ENCODE measurements at places on chromosomes 12 and 14.

- DNase-seq: no peak
Measured at GRCh38 chr12:11653215-11653753, 3.8 kb downstream of the ETV6 start.

DNA sequence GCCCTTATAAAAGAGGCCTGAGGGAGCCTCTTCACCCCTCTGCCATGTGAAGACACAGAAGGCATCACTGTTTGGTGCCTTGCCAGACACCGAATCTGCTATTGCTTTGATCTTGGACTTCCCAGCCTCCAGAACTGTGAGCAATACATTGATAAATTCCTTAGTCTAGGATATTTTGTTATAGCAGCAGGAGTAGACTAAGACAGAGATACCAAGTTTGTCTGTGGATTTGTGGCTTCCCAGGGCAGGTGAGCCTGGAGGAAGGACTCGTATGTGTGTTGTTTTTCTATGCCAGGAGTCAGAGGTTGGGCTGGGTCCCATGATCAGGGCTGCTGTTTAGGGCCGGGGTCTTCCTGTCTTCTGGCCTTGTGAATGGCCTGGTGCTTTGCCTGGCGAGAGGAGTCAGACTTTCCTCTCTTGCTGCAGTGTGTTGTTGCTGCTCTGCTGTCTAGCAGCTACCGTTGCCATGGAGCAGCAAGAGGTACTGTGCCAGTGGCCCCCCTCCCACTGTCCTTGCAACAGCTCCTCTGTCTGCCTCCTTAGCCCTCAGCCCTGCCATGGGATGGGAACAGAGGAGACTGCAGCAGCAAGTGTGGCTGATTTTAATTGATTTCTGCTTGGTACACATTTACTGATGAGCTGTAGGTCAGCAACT lies 111.2 kb downstream of the CHST11 start:
- DNase-seq: no peak

GRCh38 chr14:92039063-92039718 lies 668 bp downstream of the TRIP11 start:
- peak; percentile 69 for DNase-seq

- DNase-seq: peak; percentile 52
Measured at GRCh38 chr12:27424631-27425230, 21.8 kb upstream of the SMCO2 start.

DNA sequence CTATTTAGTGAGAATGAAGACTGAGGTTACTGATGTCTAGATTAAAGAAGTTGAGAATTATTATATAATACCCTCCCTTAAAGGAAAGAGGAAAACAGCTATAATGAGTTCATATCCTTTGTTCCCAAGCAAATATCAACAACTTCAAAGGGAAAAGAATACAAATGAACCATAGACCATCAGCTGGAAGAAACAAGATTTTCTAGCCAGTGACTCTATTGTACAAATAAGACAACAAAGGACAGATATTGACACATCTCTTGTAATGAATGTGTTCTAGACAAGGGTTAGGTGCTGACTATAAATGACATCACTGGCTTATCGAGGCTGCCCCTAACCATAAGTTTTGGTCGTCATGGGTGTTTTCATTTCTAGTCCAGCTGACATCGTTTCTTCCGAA lies 48.2 kb downstream of the SLC38A4 start:
- DNase-seq: no peak

DNA sequence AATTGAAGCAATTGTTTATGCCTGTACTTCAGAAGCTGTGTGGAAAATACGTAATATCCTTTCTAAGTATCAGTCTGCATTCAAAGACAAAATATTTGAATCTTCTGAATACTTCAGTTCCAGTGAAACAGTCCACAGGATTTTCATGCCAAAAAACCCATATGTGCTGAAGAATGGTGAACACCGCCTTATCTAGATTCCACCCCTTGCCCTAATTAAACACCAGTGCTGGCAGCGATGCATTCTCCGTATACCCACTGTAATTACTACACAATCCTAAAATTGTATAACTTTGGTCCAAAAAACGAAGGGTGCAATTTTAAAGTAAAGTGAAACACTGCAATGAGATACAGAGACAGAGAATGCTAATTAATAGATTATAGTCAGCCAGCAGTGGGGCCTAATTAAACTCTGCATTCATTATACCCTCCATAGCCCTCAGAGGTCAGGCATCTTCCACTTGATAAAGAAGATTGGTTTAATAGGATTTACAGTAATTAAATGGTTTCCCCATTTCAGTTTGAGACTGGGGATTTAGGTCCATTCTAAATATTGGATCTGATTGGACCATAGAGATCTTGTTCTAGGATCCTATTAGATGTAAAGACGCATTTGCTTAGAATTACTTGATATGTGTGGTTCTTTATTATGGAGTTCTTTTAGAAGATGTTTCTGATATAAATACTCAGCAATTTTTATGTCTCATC lies 43.9 kb downstream of the ERC1 start:
- peak; percentile 52 for DNase-seq

- DNase-seq: peak; percentile 68
Measured at GRCh38 chr14:72948481-72949138, 22.3 kb downstream of the DCAF4 start.

GRCh38 chr14:102830474-102831045 lies 53.3 kb downstream of the TRAF3 start:
- no peak for DNase-seq

GRCh38 chr14:73935666-73936065 lies 14.2 kb downstream of the FAM161B start:
- peak; percentile 51 for DNase-seq

- no peak for DNase-seq
Measured at GRCh38 chr12:124581307-124582107, 14.1 kb upstream of the NCOR2 start.

GRCh38 chr12:124136796-124137195 lies 158.1 kb upstream of the RFLNA start:
- no peak for DNase-seq

DNA sequence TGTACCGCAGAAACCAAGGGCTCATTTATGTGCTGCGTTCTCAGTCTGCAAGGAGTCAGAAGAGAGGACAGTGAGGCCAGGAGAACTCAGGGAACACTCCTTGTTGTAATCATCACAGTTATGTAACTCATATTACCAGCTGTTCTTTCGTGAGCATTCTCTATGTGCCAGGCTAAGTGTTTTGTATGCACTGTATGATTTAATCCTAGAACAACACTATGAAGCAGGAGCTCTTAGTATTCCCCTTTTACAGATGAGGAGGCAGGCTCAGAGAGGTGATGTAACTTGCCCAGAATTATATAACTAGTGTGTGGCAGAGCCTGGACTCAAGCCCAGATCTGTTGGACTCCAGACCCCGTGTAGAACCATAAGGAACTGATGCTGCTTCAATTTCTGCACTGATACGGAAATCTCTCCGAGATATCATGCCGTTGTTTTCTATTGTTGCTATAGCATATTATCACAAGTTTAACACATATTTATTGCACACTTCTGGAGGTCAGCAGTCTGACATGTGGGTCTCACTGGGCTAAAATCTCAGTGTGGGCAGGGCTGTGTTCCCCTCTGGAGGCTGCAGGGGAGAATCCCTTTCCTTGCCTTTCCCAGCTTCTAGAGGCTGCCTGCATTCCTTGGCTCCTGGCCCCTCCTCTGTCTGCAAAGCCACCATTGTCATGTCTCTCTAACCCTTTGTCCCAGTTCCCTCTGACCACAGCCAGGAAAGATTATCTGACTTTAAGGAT lies 16.3 kb upstream of the CD9 start:
- no peak for DNase-seq

DNA sequence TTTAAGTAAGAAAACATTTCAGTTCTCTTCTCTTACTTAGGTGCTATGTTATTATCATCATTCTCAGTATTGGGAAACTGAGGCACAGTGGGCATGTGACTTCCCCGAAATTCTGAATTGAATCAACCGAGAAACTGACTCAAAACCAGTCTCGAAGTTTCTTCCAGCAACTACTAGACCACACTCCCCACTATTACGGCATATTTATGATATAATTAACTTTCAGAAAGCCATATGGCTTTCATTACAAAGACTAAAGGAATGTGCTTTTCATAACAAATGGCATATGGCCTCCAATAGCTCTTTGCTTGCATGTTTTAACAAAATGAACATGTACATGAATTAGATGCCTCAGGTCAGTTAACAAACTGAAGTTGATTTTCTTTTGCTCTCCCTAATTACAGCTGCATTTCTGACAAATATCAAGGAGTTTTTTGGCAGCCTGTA lies 182.9 kb upstream of the SLC38A2 start:
- DNase-seq: no peak

GRCh38 chr14:31401369-31401932 lies 18.9 kb downstream of the HEATR5A start:
- no peak for DNase-seq

DNA sequence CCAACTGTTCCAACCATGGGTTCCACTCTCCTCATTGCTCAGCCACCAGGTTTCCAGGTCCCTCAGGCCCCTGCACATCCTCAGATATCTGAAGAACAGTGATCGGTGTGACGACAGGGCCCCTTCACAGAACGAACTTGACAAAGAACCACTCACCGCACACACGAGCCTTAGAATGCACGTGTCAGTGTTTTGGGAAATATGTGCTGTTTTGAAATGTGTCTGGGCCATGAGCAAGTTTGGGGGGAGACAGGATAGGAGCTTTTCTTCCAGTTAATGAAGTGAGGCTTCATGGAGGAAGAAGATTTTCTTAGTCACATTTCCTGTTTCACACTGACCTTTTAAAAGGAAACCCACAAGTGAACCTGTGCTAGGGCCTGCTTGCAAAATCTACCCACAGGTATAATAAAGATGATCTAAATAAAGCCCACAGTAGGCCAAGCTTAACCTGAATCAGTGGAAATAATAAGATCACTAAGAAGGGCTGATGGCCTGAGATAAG lies 58.6 kb downstream of the ZFP36L1 start:
- DNase-seq: no peak

DNA sequence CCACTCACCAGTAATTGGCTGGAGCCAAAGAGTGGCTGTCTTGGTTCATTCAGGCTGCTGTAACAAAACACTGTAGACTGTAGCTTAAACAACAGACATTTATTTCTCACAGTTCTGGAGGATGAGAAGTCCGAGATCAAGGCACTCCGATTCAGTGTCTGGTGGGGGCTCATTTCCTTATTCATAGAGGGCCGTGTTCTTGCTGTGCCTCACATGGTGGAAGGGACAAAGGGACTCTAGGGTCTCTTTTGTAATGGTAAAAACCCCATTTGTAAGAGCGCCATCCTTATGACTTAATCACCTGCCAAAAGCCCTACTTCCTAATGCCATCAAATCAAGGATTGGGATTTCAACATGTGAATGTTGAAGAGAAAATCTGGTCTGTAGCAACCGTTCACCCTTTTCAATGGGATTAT lies 34.7 kb upstream of the CDKN3 start:
- no peak for DNase-seq

DNA sequence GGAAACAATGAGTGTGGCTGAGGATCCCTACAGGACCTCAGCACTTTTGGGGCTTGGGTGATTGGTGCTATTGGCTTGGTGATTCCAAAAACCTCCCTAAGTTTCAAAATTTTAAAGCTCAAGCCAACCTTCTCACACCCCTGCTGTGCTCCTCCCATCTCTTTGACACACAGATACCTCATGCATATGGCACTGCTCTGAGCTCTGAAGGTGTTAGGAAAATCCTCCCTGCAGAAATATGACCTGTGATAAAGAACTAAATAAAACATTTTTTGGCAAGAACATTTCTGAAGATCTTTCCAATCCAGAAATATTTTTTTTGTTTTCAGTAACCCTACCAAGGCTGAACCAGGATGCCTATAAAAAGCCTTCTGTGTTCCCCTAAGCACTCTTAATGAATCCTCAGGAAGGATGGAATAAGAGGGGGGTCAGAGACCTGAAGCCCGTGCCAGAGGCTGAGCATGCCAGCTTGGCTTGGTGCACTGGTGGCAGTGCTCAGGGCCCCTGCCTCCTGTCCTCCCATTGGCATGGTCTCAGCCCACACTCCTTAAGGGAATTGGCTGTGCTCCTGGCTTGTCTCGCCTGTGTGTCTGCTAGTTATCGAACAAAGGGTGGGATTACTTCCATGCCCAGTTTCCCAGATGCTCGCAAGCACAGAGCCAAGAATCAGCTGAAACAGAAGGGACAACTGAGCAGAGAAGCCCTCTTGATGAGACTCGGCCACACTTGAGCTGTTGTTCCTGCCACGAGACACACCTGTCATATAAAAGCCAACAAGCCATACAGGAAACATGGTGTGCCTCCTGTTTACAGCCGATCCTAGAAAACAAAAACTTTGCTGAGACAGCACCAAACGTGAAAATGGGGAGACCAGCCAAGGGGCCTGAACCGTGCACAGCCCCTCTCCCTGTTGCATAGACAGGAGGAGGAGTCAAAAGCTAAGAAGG lies 132.7 kb upstream of the EEA1 start:
- DNase-seq: peak; percentile 63

- DNase-seq: peak; percentile 30
Measured at GRCh38 chr12:16303939-16304338, 26.5 kb upstream of the SLC15A5 start.

DNA sequence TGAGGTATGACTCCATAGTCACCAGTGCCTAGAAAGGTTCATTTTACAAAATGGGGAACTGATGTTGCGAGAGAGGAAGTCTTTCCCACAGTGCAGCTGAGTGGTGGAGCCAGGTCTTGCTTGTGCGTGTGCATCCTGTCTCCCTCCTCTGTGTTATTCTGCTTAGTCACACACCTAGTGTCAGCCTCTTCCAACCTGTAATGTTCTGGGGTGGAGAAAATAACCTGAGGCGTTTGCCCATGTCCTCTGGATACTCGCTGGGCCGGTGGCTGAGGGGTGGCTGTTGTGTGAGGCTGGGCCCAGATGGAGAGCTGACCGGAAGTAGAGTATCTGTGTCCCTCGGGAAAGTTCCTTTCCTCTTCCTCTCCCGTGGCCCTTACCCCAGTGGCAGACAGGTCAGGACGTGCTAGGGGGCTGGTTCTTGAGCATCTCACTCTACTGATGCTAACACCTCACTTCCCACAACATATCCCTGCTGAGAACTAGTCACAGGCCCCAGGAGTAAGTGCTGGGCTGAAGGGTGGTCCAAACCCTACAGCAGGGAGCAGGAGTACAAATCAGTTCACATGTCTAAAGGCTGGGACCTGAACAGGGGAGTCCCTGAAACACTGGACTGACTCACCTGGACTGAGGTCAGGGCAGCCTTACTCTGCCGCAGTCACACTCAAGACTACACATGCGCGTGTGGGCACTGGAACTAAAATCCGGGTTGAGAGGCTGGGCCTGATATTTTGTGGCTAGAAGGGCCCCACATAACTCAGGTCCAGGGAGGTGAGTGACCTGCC lies 7.0 kb downstream of the MLF2 start:
- no peak for DNase-seq

- DNase-seq: no peak
Measured at GRCh38 chr12:26031827-26032226, 73.3 kb downstream of the RASSF8 start.

- DNase-seq: no peak
Measured at GRCh38 chr14:101849125-101849524, 87.6 kb downstream of the PPP2R5C start.

GRCh38 chr12:56670836-56671235 lies 17.2 kb downstream of the PTGES3 start:
- DNase-seq: no peak

DNA sequence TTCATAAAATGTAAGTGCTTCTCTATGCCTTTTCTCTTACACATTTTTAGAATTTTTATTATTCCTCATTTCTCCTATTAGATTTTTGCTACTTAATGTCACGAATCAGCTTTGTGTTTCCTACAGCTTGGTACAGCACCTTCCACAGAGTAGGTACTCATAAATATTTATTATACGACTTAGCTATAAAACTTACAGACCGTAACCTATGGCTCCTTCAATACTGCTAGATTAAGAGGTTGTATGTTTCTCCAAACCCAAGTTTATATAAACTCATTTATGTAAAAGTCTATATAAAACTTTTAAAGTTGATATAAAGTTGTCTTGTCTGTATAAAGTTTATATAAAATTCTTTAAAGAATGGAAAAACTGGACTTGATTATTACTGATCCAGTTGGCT lies 11.5 kb downstream of the NFYB start:
- no peak for DNase-seq

- DNase-seq: no peak
Measured at GRCh38 chr12:97368462-97369163, 94.0 kb upstream of the RMST start.
